NCI-H1436 (cell line): ENCODE measurements at places on chromosomes 6 and 20.

GRCh38 chr20:59307270-59307669 is 6.9 kb downstream of the EDN3 start:
- DNase-seq, result no peak

- no peak for DNase-seq
Observed at GRCh38 chr6:16514249-16514648, 247.0 kb downstream of the ATXN1 start.

DNA sequence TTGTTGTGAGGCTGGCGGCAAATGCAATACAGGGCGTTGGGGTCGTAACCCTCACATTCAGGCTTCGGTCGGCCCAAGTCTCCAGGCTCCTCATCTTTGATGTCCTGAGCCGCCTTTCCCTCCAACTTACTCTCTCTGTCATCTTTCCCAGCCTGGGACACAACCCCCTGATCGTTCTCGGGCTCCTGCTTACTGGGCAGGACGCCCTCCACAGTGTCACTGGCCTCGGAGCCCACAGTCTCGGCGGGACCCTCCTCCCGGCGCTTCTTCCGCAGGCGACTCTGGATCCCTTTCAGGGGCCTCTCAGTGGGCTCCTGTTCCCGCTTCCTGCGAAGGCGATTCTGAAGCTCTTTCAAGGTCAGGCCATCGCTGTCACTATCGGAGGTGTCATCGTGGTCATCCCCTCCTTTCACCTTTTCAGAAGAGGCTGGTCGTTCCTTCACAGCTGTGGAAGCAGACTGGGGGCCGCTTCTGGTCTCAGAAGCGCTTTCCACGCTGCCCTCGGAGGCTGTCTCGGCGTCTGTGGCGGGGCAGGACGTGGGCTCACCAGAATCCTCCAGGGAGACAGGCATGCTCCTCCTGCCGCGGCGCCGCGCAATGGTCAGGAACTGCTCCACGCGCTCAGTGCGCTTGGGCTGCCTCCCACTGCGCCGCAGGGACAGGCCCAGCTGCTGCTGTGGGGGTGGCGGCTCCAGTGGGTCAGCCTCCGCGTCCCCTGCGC is 15.4 kb downstream of the DIDO1 start:
- DNase-seq, result no peak

- DNase-seq, result no peak
Observed at GRCh38 chr20:50245498-50246366, 55.1 kb downstream of the CEBPB start.

- DNase-seq, result peak; percentile 4
Observed at GRCh38 chr6:148166339-148166968, 176.2 kb upstream of the SASH1 start.

DNA sequence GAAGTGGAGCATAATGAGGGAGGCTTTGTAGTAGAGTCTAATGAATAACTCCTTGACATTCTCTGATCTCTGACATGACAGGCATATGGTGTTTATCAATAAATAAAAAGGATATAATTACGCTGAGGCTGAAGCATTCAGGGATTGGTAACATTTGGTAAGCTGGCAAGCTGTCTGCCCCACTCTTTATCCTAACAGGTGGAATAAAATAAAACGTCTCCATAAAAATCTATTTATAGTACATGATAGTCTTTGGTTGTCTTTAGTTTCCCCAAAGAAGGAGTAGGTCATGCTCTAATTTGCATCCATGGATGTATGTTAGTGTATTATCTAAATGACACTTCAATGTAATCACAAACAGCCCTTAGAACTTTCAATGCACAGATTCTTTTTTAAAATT is 30.9 kb upstream of the RBM24 start:
- DNase-seq, result no peak
